ENCODE measurements at places on chromosomes 2 and 18. TPM values are rescaled to one million over a fixed set of nuclear protein-coding genes. Genes with fewer than 3 reads are reported as not detected.

The LIMS3 gene
- total RNA-seq: 34.9 TPM

The MC5R gene
- total RNA-seq: not detected

The SEPTIN2 gene
- 552 TPM for total RNA-seq

The ATP6V1C2 gene
- total RNA-seq: under 0.01 TPM

The MERTK gene
- 35.0 TPM for total RNA-seq

The SLC16A14 gene
- total RNA-seq: under 0.01 TPM

The COBLL1 gene
- total RNA-seq: 5.2 TPM

The FOXI3 gene
- not detected for total RNA-seq

The CDH19 gene
- not detected for total RNA-seq

The NPHP1 gene
- 4.6 TPM for total RNA-seq

The GREB1 gene
- total RNA-seq: 0.19 TPM

The PLGLB1 gene
- 1.3 TPM for total RNA-seq

The ANKRD30B gene
- not detected for total RNA-seq

The REG3A gene
- not detected for total RNA-seq

The TUBA4B gene
- not detected for total RNA-seq

The NT5C1B gene
- not detected for total RNA-seq

The GKN1 gene
- total RNA-seq: not detected

The WDSUB1 gene
- 4.6 TPM for total RNA-seq

The AKAIN1 gene
- not detected for total RNA-seq

The MAB21L4 gene
- not detected for total RNA-seq

The CYTIP gene
- total RNA-seq: not detected

The CABYR gene
- 4.1 TPM for total RNA-seq

The NCK2 gene
- total RNA-seq: 39.2 TPM

The SERPINB2 gene
- total RNA-seq: 0.65 TPM

The AQP12A gene
- not detected for total RNA-seq

The GPR155 gene
- 1.4 TPM for total RNA-seq

The AMER3 gene
- total RNA-seq: not detected

The CYP27C1 gene
- total RNA-seq: not detected

The CRYGC gene
- not detected for total RNA-seq

The CCDC85A gene
- total RNA-seq: 6.2 TPM

The IL1RL1 gene
- 31.0 TPM for total RNA-seq

The FABP1 gene
- not detected for total RNA-seq

The EFR3B gene
- total RNA-seq: 0.67 TPM

The CMPK2 gene
- 2.6 TPM for total RNA-seq

The ZNF804A gene
- 0.33 TPM for total RNA-seq

The ACADL gene
- total RNA-seq: not detected

The FRZB gene
- total RNA-seq: under 0.01 TPM

The COL6A3 gene
- 25.7 TPM for total RNA-seq

The SP5 gene
- under 0.01 TPM for total RNA-seq

The HJURP gene
- 25.5 TPM for total RNA-seq

The MROH2A gene
- total RNA-seq: not detected

The LGALSL gene
- 5.9 TPM for total RNA-seq

The UGT1A9 gene
- total RNA-seq: not detected

The TSHZ1 gene
- total RNA-seq: 14.3 TPM

The MEP1B gene
- total RNA-seq: not detected

The UGT1A8 gene
- not detected for total RNA-seq

The CNGA3 gene
- total RNA-seq: not detected

The NLRC4 gene
- not detected for total RNA-seq

The REG3G gene
- not detected for total RNA-seq

The PXDN gene
- 560 TPM for total RNA-seq

The LIMS4 gene
- 111 TPM for total RNA-seq

The TUBA3D gene
- total RNA-seq: not detected

The DOK6 gene
- total RNA-seq: under 0.01 TPM

The IL36A gene
- not detected for total RNA-seq

The ASPRV1 gene
- total RNA-seq: 0.33 TPM

The TXNL4A gene
- total RNA-seq: 56.2 TPM

The ALLC gene
- not detected for total RNA-seq

The CNNM3 gene
- total RNA-seq: 7.1 TPM

The NTSR2 gene
- total RNA-seq: not detected

The CD207 gene
- total RNA-seq: not detected

Data from vein endothelial cell (primary cell).